Osteocyte (in vitro differentiated cells): ENCODE measurements at places on chromosomes 6 and 20. TPM values are rescaled to one million over a fixed set of nuclear protein-coding genes. Genes with fewer than 3 reads are reported as not detected.

Gene DOK5
- total RNA-seq: 6.6 and 7.4 TPM in 2 replicates

DNA sequence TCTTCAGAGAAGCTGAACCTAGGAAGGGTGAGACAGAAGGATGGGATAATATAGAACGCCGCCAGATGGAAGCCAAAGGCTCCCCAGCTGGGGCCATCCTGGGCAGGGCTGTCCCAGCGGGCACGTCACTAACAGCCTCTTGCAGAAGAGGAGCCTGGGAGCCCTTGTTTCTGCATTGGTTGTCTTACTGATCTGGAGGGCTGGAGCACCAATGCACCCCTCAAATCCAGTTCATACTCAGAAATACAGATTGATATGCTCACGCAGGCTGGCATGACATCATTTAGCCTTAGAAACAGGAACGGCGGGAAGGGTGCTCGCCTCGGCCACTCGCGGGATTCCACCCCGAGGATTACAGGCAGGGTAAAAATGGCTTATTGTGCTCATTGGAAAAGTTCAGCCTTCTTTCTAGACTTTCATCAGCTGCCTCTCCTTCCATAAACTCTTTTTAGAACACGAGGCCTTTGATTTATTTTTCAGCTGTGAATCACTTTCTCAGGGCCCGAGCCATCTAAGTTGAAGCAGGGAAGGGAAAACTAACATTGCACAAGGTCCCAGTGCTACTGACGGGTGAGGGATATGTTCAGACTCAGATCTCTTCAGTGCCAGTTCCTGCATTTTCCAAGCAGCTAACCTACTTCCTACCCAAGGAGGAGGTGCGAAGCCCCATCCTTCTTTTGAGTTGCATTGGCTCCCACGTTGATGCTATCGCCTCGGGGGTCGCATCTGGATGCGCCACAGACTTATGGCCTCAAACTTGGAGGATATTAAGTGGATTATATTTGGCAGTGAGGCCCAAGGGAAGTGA is 82.3 kb downstream of the GMPR start:
- no peak for DNase-seq

GRCh38 chr6:62150048-62150663 is 135.9 kb downstream of the KHDRBS2 start:
- no peak for DNase-seq

DNA sequence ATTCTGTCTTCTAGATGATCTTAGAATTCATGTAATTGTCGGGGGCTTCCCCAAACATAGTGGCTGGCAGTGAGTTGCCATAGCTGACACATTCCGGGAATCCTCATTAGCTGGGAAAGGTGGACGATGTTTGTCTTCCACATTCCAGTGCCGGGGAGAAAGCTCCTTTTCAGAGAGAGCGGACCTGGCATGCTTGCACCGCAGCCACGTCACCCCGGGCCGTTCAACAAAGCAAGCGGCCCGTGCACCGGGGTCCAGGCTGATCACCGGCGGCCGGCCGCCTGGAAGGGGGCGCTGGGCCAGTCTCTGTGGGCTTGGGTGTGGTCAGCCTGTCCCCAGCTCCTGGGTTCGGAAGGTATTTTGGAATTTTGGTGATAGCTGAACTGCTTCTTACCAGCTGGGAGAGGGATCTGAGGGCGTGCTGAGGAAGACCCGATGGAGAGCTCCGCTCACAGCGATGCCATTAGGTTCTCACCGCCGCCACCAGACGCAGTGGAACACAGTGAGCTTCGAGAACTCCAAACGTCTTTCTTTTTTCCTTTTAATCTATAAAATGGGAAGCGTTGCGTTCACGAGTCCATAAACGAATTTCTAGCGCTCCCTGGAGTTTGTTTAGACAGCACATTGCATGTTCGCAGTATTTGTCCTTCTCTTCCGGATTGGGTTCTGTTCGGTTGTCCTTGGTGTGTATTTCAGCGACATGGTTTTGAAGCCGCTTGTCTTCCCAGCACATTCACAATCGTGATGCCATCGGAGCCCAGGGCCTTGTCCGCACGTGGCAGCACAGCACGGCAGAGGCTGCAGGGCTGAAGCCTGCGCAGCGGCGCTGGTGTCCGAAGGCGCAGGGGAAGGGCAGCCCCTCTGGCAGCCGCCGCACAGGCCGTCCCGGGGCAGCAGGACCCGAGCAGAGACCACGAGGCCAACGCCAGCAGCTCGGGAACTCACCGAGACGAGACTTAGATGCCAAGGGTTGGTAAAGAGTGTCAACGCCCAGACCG is 557.6 kb downstream of the QKI start:
- no peak for DNase-seq

DNA sequence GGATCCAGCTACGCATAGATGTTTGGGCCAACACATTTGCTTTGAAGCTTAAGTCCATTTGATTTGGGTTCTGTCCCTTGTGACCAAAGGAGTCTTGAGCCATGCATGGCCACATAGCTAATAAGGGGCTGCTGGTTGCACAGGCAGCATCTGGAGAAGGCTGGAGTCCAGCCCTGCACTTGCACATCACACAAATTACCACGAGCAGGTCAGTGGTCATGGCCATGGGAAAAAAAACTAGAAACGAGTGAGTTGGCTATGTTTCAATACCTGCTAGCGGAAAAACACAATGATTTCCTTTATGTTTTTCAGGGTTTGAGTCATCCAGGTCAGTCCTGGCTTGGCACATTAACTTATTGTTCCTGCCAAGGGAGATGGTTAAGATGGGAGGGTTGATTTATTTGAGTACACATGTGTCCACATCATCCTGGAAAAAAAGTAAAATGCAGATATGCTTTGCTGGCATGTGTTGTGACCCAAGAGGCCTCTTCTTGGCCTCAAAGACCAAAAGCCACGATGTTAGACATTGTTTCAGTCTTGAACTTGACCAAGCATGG is 5.6 kb upstream of the STX16 start:
- DNase-seq: peak; percentile 36
